Lung microvascular endothelial cell (primary cell): ENCODE measurements at places on chromosomes 13 and 19. TPM values are rescaled to one million over a fixed set of nuclear protein-coding genes. Genes with fewer than 3 reads are reported as not detected.

DNA sequence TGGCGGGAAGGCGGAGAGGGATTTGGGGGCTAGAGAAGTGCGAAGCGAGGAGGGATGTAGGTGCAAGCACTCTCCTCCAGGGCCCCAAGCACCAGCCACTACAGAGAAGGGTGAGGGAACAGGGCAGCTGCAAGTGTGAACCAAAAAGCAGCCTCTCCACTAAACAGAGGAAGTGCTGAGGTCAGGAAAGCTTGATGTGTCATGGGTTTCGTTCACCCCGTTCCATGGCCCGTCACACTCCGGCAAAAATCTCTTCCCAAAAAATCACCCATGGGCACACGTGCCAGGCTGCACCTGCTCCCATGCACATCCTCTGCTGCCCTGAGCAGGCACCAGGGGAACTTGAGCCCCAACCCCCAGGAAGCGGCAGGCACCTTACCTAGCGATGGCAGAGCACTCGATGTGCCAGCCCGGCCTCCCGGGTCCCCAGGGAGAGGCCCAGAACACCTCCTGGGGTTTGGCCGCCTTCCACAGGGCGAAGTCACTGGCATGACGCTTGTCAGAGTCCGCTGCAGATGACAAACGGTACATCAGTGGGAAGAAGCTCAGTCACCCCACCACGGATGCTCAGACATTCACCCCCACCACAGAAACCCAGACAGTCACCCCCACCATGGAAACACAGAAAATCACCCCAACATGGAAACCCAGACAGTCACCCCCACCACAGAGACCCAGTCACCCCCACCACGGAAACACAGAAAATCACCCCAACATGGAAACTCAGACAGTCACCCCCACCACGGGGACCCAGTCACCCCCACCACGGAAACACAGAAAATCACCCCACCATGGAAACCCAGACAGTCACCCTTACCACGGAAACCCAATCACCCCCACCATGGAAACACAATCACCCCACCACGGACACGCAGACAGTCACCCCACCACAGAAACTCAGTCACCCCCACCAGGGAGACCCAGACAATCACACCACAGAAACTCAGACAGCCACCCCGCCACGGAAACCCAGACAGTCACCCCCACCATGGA lies 29.0 kb downstream of the CARS2 start:
- DNase-seq: no peak

CYP4F22 gene
- not detected in 2 replicates for total RNA-seq

GRCh38 chr13:89970353-89970709 lies 1377.2 kb upstream of the MIR17HG start:
- no peak for DNase-seq

GRCh38 chr19:57269515-57270250 lies 10.6 kb upstream of the ZNF460 start:
- no peak for DNase-seq

ZSCAN4 gene
- not detected in 2 replicates for total RNA-seq

C19orf73 gene
- total RNA-seq: 0.22 and 0.40 TPM in 2 replicates

GRCh38 chr13:110126391-110126961 lies 180.5 kb downstream of the COL4A1 start:
- peak; percentile 98 for DNase-seq

DNA sequence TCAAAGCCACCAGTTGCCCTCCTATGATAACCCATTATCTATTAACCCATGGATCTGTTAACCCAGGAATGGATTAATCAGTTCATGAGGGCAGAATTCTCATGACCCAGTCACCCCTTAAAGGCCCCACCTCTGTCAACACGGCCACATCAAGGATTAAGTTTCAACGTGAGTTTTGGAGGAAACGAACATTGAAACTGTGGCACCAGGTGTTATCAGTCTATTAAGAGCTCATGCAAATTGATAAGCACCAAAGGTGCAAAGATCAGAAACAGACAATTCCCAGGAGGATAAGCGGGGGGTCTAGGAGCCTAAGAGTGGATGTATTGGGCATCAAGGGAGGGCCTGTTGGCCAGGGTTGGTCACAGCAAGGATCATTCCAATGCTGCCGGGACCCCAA lies 19.9 kb upstream of the ELAVL1 start:
- no peak for DNase-seq

GRCh38 chr13:35672611-35673010 lies 196.1 kb upstream of the MAB21L1 start:
- DNase-seq: no peak

- peak; percentile 99 for DNase-seq
Observed at GRCh38 chr13:110915057-110915873, at the start of gene ANKRD10. Gene ANKRD10 (minus strand): TSS chr13:110915069. CDS start chr13:110914934, 135 bp downstream.

DNA sequence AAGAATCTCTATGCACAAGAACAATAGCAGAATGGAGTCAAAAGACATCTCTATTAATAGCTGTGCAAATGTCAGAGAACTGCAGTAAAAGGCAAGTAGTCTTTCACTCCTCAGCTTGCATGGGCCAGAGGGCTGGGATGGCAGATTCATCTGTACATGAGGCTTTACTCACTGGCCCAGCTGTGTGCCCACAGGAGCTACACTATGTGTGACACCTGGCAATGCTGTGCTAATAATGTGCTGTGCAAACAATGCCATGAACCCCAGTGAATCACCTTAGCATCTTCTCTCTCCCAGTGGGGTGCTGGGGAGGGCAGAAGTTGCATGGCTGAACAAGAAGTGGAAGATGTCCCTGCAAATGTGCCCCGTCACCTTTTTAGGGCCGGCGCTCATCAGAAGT lies 73.1 kb downstream of the KL start:
- DNase-seq: no peak

CYP2A6 gene
- total RNA-seq: not detected in 2 replicates

ZNF223 gene
- total RNA-seq: 2.8 and 5.0 TPM in 2 replicates

DNA sequence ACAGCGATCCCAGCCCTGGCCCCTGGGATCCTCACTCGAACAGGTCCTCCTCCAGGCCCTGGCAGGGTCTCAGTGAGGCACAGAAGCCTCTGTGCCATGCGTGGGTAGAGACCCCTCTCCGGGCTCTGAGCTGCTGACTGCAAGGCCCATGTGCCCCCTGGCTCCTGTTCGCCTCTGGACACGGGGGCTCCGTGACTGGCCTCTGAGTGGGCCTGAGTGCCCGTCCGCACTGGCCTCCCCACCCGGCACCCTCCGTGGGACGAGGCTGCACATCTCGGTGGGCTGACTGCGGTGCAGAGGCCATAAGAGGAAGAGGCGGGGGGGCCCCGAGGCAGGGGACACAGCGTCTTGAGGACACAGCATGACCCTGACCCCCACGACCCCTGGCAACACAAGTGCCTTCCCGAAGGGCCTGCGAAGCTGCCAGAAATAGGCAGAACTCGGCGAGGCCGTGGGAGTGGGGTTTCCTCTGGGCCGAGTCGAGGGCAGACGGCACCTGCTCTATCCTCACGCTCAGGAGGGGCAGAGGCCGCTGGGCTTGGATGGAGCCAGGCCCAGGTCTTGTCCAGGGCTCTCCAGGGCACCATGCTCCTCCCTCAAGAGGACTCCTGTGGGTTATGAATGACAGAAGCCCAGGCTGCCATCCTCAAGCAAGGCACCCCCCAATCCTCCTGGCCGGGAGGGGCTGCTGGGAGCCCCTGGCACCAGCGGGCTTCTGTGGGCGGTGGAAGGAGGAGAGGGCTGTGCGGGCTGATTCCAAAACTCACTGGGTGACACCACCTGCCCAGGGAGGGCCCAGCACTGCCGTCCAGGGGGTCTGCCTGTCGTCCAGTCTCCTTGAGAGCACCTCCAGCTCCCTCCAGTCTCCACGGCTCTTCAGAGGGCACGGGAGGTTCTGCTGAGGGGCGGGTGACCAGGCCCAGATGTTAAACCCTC lies 52.6 kb downstream of the RASA3 start:
- DNase-seq: no peak

DNA sequence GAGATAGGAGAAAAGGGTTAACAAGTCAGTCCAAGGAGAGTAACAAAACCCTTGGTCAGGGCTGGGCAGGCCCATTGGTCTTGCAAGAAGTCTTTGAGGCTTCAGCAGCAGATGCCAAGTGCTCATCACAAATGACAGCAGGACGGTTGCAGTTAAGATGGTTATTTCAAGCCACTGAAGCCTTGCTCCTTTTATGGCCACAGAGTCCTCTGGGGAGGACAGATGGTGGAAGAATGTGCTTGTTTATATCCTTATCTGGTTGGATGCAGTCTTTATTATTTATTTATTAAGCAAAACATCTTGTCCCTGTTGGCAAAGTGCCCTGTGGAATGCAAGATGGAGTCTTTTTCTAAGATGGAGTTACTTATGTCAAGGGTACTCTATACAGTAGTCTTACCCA lies 19.2 kb upstream of the ZNF331 start:
- DNase-seq: no peak

DENND1C gene
- total RNA-seq: not detected in 2 replicates

DNA sequence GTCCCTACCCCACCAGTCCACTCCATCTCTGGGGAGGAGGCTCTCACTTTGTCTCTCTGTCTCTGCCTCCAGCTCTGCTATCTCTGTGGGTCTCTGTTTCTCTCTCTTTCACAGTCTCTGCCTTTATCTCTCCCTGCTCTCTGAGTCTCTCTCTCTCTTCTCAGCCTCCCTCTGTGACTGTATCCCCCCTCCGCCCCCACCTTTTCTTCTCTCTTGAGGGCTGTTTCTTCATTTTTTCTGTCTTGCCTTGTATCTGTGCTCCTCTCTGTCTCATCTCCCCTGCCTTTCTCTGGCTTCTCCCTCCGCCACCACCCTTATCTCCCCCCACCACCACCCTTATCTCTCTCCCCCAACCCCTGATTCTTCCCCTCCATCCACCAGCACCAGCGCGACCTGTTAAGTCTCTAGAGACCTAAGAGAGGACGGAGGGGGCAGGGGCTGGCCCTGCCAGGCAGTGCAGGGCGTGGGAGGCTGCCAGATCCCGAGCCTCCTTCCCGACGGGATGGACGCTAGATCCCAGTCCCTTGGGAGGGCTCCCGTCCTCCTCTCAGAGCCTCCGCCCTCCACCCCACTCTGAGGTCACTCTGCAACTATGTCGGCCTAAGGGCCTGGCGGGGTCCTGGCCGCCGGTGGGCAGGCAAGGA lies 1.0 kb downstream of the AXL start:
- no peak for DNase-seq

- peak; percentile 74 for DNase-seq
Observed at GRCh38 chr13:50731400-50731799, 112.1 kb downstream of the DLEU7 start.

- DNase-seq: peak; percentile 7
Observed at GRCh38 chr13:68714292-68714691, 1393.3 kb upstream of the ATXN8OS start.

OR7C1 gene
- not detected in 2 replicates for total RNA-seq

- DNase-seq: no peak
Observed at GRCh38 chr13:99867535-99868257, 103.9 kb downstream of the ZIC5 start.

ZNF836 gene
- total RNA-seq: 6.1 and 7.7 TPM in 2 replicates

DNA sequence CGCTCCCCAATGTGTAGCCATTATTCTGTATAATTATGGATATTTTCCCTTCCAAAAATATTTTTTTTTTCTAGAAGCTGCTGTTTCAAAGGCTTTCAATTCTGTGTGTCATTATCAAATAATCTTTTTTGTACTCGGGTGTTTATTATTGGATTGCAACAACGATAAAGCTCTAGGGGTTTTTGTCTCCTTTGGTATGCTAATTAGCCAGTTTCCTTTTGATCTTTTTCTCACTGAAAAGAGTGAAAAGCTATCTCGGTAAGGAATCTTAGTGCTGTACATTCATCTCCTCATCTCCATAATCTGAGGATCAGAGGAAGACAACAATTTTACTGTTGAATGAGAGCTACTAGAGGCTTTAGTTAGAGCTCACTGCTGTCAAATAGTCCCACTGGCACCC lies 136.6 kb downstream of the OLFM4 start:
- DNase-seq: no peak

GRCh38 chr19:46631481-46631880 lies 4.5 kb downstream of the GNG8 start:
- DNase-seq: no peak

- DNase-seq: peak; percentile 98
Observed at GRCh38 chr13:33678906-33679657, 138.9 kb upstream of the RFC3 start.

GRCh38 chr19:29851769-29852521 lies 40.2 kb downstream of the CCNE1 start:
- DNase-seq: no peak

DNA sequence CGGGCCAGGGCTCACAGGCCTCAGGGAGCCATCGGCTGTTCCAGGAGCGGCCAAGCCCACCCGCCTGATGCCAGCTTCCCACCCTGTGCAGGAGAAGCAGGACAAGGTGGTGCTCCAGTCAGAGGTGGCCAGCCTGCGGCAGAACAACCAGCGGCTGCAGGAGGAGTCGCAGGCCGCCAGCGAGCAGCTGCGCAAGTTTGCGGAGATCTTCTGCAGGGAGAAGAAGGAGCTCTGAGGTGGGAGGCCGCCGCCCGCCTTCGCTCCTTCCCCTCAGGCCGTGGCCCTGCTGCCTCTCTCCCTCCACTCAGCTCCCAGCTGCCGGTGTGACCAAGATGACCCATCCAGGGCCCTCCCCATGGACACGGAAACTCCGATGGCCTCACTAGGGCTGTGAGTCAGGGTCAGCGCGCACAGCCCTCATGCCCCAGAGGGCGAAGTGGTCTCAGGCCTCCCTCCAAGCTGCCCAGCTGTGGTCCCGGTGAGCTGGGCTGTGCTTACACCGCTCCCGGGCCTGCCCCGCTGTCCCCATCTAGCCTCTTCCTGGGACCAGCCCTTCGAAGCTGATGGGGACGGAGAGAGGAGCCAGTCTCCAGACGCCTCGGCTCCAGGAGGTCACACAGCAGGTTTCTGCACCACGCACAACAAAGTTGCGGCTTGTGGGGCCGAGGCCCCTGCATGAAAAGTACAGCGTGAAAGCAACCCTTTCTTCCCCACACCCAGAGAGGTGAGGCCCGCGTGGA lies 17.8 kb downstream of the DPF1 start:
- DNase-seq: no peak

DNA sequence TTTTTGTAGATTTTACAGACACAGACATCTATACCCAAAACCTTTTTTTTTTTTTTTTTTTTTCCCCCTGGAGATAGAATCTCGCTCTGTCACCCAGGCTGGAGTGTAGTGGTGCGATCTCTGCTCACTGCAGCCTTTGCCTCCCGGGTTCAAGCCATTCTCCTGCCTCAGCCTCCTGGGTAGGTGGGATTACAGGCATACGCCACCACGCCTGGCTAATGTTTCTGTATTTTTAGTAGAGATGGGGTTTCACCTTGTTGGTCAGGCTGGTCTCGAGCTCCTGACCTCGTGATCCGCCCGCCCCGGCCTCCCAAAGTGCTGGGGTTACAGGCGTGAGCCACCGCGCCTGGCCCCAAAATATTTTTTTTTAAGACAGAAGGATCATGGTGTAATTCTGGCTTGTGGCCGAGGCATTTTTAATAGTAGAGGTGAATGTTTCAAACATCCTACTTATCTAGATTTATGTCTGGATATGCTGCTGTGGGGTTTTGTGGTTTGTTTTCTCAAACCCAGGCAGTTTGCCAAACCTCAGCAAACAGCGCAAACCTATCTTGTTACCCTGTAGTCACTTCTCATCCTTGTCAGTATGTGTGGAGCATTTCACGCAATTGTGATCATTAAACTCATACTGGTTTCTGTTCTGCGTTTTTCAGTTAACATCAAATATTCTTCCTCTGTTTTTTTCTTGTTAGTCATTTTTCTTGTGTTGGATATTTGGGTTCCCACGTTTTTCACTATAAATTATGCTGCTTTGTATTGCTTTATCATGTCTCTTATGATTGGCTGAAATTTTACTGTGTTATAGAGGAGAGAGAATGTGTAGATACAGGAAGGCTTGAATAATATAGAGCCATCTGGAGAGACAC lies 36.2 kb upstream of the GARRE1 start:
- DNase-seq: peak; percentile 74

CYP4F2 gene
- total RNA-seq: 0.22 TPM in 1 of 2 replicates, not detected in the other

GRCh38 chr13:100484702-100485101 lies 103.9 kb downstream of the GGACT start:
- DNase-seq: no peak
